ENCODE measurements at places on chromosomes 16 and 17.

GRCh38 chr16:86240716-86241363 lies 269.5 kb upstream of the FOXF1 start:
- no peak for DNase-seq

DNA sequence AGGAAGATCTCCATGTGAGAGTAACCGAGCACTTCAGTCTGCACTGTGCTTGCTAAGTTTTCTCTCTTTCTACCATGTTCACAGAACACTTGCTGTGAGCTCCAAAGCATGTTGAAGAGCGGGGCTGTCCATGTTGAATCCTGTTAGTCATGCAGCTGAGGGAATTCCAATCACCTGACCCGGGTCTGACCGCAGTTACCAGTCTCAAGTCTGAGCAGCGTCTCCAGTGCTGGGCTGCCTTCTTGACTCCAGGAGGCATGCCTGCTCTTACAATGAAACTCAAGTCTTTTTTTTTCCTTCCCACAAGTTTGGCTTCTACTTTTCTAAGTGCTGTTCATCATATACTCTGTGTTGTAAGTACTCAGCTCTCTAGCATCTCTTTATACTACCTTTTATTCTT lies 44.3 kb downstream of the HOXB1 start:
- DNase-seq: no peak

DNA sequence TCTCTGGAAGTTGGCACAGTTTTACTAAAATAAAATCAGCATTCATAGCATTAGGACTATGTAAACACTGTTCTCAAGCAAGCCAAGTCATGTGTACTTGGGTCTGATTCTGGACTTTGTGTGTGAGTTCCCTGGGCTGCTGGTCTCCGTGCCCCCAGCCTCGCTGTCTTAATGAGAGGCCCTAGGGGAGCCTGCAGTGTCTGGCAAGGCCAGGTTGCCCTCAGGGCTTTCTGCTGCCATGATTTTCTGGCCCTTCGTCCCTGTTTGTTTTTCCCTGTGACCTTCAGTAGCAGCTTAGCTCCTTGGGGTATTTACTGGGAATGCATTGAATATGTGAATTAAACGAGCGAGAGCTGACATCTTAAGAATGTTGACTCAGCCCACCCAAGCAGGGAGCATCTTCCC lies 161.8 kb downstream of the RPTOR start:
- no peak for DNase-seq

DNA sequence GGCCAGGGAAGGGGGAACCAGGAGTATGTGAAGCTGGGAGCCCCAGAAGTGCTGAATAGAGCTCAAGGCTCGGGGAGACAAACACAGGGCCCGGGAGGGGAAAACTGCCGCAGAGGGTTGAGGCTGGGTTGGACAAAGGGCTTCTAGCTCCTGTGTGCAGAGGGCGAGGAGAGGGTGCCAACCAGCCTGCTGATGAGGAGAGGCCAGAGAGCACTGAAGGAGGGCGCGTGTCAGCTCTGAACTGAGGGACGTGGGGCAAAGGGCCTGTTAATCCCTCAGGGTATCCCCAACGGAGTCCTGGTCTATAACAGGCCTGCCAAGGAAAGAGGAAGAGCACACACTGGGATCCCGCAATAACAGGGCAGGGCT lies 151.3 kb downstream of the C16orf78 start:
- DNase-seq: no peak

DNA sequence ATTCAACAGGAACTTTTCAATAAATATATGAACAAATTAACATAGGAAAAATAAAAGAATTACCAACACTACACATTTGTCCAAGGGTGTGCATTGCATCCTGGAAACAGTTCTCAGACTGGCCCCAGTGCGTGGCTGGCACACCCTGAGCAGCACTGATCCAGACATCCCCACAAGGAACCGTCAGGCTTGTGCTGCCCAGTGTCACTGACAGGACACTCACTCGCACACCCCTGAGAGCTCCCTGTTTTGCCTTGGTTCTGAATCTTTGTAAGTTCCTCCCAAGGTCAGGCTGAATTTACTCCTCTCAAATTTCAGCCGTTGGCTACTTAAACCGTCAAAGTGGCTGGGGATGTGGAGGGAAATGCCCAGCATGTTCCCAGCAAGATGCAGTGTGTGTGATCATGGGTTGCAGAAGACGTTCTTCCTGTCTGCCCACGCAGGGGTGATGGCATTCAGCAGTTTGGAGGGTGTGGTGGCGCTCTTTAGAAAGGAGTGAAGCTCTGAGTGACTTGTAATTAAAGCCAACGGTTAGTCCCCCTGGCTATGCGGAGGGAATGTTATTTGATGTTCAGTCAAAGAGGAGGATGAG lies 1.7 kb downstream of the MT2A start:
- DNase-seq: peak; percentile 77

All from stimulated activated CD8-positive, alpha-beta memory T cell treated with anti-CD3 and anti-CD28 coated beads, Interleukin-15, amount 100 ng/mL, for 48 hours (primary cell).